Activated T-helper 1 cell treated with Interleukin-2 at 50 U/mL for 16 hours (primary cell): ENCODE measurements at places on chromosomes 1 and 21.
A peak's percentile ranks its signal among the peaks of the same experiment; 100 is the strongest.

GRCh38 chr1:40422630-40423263 lies 27.5 kb upstream of the ZFP69B start:
- DNase-seq, result no peak

DNA sequence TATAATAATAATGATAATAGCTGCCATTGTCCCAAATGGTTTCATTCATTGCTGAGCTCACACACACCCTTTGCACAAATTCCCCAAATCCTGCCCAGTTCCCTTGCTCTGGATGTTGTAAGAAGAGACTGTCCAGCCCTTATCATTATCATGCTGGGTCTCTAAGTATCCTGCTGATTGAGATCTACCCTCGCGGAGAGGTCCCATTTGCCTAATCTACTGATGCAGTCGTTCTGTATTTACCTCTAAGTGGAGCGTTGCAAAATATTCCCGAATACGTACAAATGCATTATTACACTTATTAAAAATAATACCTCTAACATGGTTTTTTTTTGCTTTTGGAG lies 51.2 kb downstream of the TNFRSF8 start:
- no peak for DNase-seq

GRCh38 chr1:247293047-247293446 lies 37.2 kb downstream of the VN1R5 start:
- DNase-seq, result no peak

DNA sequence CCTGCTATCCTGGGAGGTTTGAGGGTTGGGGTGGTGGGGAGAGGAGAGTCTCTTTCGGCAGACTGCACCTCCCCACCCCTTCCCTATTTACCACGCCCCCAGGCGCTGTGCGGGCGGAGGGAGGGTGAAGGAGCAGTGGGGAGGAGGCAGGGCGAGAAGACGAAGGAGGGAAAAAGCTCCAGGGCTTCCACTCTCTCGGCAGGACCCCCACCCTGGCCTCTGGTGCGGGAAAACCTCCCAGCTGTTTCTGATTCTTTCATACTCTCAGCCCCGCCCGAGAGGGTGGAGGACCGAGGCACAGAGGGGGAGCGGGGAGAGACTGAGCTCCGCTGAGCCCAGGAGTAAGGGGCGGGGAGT lies 866 bp upstream of the WNT2B start:
- peak; percentile 12 for DNase-seq

GRCh38 chr21:41562101-41563000 lies 54.4 kb upstream of the TMPRSS2 start:
- no peak for DNase-seq

GRCh38 chr1:185720633-185721272 lies 13.4 kb upstream of the HMCN1 start:
- no peak for DNase-seq

GRCh38 chr1:151993734-151994496 lies at the start of gene S100A10:
S100A10 (minus strand) TSS chr1:151993859; CDS start chr1:151986230, 7,629 bp downstream.
- peak; percentile 76 for DNase-seq

- DNase-seq, result no peak
Measured at GRCh38 chr1:153312570-153313186, at the start of gene PGLYRP3. PGLYRP3 (minus strand) TSS chr1:153312952; CDS start chr1:153310665, 2,287 bp downstream.

DNA sequence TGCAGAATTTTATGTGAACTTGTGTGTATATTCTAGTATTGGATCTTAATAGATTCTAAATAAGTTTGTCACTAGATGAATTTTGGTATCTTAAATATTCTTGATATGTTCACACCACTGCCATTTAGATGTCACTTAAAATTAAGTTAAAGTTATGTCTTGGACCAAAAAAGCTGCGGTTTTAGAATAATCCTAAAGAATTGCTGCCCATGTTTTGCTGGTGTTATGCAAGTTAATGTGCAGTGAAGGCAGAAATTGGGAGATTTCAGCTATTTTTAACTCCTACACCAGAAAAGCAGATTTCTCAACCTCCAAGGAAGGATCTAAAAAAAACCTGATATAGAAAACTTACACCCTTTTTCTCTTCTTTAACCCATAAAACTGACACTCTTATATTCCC lies 757 bp downstream of the ACADM start:
- DNase-seq, result no peak

GRCh38 chr1:176691251-176692228 lies 228.6 kb downstream of the PAPPA2 start:
- no peak for DNase-seq

GRCh38 chr1:214271174-214271858 lies 9.6 kb upstream of the SMYD2 start:
- no peak for DNase-seq

DNA sequence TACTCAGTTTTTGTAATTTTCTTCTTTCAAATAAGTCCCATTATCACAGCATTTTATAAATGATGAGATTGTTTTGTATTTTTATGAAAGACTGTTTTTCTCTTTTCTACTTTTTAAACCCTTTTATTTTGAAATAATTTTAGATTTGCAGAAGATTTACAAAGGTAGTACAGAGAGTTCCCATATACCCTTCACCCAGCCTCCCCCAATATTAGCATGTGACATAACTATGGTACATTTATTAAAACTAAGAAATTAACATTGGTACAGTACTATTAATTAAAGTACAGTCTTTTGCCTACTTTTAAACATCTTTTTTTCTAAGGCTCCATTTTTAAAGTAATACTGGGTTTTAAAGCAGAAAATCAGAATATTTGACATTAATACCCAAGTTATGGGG lies 35.6 kb upstream of the LAMC2 start:
- DNase-seq, result no peak

DNA sequence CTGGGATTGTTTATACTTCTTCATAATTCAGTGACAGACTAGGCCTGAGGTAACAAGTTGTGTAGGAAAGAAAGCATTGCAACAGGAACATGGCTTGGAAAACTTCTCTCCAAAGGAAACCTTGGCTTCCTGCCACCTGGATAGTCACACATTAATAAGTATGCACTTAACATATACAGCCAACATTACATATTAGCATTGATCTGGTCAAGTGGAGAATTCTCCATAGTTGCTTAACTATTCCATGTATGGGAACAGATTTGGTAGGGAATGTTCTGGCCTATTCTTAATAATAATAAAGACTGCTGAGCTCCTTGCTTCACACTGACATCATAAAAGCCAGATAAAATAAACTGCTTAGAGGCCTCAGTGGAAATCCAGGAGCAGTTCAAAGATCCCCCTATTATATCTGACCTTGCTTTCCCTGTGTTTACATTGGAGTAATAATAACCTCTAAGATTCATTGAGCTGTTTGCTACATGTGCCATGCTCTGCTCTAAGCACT lies 27.2 kb upstream of the NFIA start:
- DNase-seq, result no peak

DNA sequence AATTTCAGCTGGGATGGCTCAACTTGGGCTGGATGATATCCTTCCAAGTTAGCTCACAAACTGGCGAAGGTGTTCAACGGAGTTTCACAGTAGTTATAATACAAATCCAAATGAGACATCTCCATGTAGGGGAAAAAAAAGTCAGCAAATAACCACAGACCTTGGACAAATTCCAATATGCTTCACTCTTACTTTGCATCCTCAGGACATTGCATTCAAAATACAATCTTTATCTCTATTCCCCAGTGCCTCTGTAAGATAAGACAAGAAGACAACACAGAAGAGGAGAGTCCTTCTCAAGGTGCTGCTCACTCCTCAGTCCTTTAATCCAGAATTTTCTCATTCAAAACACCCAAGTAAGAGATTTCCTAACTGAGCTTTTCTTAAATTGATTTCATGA lies 1797.7 kb downstream of the MRPL39 start:
- no peak for DNase-seq

- no peak for DNase-seq
Measured at GRCh38 chr1:149884433-149885338, 14.7 kb upstream of the BOLA1 start.

- no peak for DNase-seq
Measured at GRCh38 chr1:221987860-221988520, 246.1 kb upstream of the DUSP10 start.

DNA sequence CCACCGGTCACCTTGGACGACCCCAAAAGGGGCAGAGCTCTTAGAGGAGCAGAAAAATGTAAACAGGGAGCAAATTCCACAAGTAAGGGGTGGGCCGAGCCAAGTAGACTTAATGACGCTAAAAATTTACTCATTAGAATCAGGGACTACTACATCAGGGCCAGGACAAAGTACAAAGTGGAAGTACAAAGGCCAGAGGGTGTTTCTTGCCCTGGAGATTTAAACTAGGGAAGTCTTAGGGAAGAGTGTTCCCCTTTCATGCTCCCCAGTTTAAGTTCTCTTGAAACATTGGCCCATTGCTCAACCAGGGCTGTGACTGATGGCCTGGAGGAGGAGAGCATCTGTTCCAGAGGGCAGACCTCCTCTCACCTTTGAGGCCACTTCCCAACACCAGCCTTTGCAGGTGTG lies 48.6 kb downstream of the BACH1 start:
- DNase-seq, result no peak

GRCh38 chr1:14339288-14339687 lies 259.2 kb upstream of the KAZN start:
- DNase-seq, result no peak

DNA sequence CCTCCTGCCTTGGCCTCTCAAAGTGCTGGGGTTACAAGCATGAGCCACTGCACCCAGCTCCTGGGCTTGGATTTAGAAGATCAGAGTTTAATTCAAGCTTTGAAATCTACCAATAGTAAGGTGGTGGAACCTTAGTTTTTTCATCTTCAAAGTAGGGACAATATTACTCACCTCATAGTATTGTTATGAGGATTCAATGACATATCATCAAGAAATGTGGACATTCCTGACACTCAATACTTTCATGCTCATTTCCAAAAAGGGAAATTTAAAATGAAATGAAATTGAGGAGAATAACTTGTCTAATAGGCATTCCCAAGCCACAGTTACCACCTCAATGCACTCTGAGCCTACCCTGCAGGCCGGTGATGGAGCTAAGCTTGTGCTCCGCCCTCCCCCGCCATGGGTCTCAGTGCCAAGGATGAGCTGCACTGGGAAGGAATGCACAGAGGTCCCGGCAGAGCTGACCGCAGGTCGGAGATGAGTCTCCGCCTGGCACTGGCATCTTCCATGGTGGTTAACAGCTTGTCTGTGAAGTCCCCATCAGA lies 56.5 kb upstream of the BCAR3 start:
- DNase-seq, result no peak
